ENCODE measurements at places on chromosomes 2 and 18.
A peak's percentile ranks its signal among the peaks of the same experiment; 100 is the strongest.

DNA sequence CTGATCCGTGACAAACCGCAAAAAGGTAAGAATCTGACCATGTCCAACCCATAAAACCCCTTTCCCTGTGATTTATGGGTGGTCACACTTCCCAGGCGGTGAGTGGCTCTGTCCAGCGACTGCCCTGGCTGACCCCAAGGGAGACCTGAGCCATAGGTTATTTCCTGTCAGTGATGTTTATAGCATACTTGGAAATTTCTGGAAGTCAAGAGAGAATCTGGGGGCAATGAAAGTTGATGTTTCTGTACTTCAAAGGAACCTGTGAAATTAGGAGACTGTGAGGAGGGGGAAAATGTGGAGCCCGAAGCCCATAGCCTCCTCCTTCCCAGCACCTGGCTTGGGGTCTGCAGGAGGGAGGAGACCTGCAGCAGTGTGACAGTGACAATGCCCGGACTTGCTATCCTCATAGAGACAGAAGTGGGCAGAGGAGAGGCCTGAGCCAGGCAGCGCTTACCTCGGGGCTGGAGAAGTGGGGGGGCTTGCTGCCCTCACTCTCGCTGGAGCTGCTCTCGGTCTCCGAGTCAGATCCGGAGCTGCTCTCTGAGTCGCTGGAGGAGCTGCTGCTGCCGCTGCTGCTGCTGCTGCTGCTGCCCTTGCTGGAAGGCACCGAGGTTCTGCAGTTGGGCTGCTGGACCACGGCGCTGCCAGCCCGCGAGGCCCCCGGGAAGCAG lies 111.3 kb upstream of the REV1 start:
- DNase-seq = no peak

DNA sequence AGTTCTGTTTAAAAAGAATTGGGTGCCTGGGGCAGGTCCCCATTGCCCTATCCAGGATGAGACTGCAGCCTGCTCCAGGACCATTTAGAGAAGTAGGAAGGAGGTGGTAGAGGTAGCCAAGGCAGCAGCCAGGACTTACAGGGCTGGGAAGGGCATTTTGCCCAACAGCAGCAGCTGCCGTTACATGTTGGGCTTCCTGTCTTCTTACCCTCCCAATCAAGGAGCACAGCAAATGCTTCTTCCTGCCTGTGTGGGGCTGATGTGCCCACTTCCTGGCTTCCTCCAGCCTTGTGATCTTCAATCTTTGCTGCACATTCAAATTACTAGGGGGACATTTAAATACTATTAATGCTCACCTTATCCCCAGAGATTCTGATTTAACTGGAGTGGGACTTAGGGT lies 112.0 kb downstream of the QPCT start:
- DNase-seq = no peak

DNA sequence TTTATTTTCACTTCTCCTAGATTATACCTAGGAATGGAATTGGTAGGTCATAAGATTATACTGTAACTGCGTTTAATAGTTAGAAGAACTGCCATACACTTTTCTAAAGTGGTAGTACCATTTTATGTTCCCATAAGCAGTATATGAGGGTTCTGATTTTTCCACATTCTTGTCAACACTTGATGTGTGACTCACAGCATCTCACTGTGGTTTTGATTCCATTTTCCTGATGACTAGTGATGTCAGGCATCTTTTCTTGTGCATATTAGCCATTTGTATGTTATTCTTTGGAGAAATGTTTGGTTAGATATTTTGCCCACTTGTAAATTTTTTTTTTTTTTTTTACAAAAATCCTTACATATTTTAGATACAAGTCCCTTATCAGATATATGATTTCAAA lies 2.3 kb downstream of the DCAF17 start:
- DNase-seq = no peak

GRCh38 chr2:239826786-239827522 lies 198.2 kb downstream of the NDUFA10 start:
- DNase-seq = no peak

GRCh38 chr2:66494708-66495107 lies 59.8 kb downstream of the MEIS1 start:
- DNase-seq = peak; percentile 24

- peak; percentile 14 for DNase-seq
Measured at GRCh38 chr2:64488050-64488974, 34.4 kb downstream of the LGALSL start.

- DNase-seq = no peak
Measured at GRCh38 chr2:15177103-15177502, 384.0 kb downstream of the NBAS start.

- no peak for DNase-seq
Measured at GRCh38 chr2:74385396-74385795, 5.3 kb upstream of the DCTN1 start.

- no peak for DNase-seq
Measured at GRCh38 chr18:31649978-31650719, 34.2 kb downstream of the B4GALT6 start.

- no peak for DNase-seq
Measured at GRCh38 chr2:40038646-40039045, 259.6 kb upstream of the THUMPD2 start.

DNA sequence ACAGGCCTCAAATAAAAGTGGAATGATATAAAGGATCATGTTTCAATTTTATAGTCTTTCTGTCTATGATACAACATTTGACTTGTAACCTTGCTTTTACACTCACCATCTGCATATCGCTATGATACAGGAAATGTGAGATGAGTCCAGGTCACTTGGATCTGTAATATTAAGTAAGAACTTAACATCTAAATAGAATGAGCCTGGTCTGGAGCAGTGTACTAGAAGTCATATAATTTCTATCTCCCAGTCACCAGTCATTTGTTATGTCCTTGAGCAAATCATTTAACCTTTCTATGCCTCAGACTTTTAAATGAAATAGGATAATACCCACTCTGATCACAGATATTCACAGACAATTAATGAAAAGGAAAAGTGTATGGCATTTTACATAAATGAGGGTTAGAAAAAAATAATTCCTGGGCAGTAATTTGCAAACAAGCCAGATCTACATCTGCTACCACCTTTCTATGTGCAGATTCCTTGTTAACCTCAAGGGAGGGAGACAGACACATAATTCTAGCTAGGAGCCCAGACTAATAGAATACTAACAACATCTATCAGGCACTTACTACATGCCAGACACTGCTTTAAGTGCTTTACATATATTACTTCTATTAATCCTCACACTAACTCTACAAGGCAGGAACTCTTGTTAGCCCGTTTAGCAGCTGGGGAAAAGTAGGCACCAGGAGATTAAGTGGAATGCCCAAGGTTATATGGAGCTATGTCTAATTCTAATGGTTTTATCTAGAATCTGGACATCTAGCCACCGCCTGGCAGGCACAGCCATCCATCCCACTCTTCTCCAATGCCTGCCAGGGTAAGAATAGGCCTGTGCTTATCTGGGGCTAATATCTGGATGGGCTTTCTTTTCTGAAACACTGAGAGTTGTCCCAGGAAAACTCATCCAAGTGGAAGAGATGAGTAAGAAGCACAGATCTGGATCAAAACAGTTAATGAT lies 313.6 kb upstream of the CDH20 start:
- DNase-seq = no peak

GRCh38 chr2:215031321-215031720 lies 107.1 kb downstream of the ABCA12 start:
- DNase-seq = no peak

DNA sequence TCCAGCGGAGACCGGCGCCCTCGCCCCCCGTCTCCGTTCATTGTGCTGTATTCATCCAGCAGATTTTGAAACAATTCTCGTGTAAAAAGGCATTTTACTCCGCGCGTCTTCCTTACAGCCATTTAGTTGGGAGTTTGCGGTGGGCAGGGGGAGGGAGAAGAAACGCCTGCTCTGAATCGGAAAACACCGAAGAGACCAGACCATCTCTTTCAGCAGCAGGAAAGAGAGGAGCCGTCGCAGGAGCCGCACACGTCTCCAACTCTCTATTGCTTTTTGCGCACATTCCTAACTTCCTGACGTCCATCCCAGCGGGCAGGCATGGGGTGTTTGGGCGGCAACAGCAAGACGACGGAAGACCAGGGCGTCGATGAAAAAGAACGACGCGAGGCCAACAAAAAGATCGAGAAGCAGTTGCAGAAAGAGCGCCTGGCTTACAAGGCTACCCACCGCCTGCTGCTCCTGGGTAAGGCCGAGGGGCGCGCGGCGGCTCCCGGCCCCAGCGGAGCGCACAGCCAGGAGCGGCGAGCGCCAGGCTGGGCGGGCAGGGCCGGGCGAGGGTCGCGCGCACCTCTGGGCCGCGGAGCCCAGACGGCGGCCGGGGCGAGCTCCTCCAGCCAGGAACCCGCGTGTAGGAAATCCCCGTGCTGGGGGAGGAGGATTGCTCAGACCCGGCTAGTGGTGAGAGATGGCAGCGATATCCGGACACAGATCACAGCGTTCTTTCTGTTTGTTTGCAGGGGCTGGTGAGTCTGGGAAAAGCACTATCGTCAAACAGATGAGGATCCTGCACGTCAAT lies 63.2 kb downstream of the GNAL start:
- no peak for DNase-seq

DNA sequence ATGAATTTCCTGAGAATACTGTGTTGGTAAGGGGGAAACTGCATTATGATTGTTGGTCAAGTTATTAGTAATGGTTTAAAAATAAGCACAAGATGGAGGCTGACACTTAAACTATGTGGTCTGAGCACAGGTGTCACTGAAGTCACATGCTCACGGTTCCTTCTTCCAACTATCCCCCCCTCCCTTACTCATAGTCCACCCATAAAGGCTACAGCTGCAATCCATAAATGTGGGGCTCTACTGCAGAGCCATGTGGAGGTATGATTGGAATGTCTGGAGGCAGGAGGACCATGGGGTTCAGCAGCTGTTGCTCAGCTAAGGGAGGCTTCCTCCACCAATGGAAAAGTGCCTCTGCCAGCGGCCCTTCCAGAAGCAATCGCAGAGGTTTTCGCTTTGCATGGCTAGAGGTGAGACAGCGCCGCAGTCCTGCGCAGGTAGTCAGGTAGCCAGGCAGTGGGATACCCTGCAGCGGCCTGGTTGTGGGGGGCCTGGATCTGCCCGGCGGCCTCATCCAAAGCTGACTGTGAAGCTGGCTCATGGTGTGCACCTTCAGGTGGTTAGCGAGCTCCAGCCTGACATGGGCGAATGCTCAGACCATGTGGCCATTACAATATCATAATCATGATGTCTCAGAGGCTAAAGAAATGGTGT lies 249.6 kb downstream of the DCDC2C start:
- DNase-seq = no peak

DNA sequence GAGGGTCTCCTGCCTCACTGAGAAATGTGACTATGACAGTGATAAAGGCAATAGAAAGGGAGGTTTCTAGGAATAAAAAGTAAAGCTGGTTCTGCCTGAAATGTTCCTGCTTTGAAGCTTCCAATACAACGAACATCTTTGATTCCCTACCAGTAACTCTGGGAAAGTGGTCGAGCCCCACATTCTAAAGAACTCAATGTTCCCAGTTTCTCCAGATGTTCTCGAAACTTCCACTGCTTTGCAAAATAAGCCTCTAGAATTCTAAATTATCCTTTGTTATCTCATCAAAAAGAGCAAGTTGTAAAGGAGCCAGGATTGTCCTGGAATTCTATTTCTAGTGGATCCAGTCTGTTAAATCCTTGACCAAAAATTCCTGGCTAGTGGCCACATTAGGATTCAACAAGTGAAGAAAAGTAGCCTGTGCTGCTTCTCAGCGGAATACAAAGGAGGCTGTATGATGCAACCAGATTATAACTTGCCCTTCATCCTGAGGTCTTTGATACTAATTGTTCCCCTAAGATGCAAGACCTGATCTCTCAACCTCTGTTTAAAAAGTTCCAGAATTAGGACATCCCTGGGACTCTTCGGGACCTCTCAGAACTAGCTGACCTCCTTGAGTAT lies 8.4 kb downstream of the SCN7A start:
- no peak for DNase-seq

GRCh38 chr2:8380026-8380425 lies 301.8 kb upstream of the ID2 start:
- DNase-seq = no peak

GRCh38 chr2:100278986-100279385 lies 43.3 kb downstream of the LONRF2 start:
- DNase-seq = no peak

Measured in AG09319 (cell line).